ENCODE measurements at places on chromosomes 5 and 9. TPM values are rescaled to one million over a fixed set of nuclear protein-coding genes. Genes with fewer than 3 reads are reported as not detected.

Gene SPATA6L
- polyA plus RNA-seq, result 7.2 TPM

Gene PCDHAC2
- 2.4 TPM for polyA plus RNA-seq

Gene TAS2R1
- not detected for polyA plus RNA-seq

Gene IFNE
- polyA plus RNA-seq, result 1.8 TPM

Gene GALT
- polyA plus RNA-seq, result 83.9 TPM

Gene PCDHB2
- 1.7 TPM for polyA plus RNA-seq

Gene DMRT3
- not detected for polyA plus RNA-seq

Gene TAL2
- 0.58 TPM for polyA plus RNA-seq

Gene CD274
- 1.6 TPM for polyA plus RNA-seq

Gene TLX3
- polyA plus RNA-seq, result not detected

Gene MRPL36
- polyA plus RNA-seq, result 34.6 TPM

Gene LHX3
- not detected for polyA plus RNA-seq

Gene DOLK
- polyA plus RNA-seq, result 14.8 TPM

Gene NMUR2
- polyA plus RNA-seq, result 0.75 TPM

DNA sequence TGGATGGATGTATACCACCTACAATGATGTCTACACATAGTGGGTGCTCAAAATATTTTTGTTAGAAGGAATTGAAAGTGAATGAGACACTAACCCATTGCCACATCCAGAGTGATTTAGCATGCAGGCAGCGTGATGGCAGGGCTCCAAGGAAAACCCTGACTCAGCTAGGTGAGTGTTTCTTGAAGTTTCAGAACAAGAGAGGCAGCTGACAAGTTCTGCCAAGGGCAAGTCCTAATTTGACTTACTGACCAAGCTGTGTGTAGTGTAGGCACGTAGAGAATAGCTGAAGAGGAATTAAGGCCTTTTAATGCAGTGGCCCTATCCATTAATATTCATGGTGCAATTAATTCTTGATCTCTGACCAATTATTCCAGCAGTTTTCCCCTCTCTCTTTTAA, 107.8 kb upstream of the ATP10B start:
- no peak overlapping the region for H3K4me3 ChIP-seq
- no peak overlapping the region for H3K27ac ChIP-seq
- DNase-seq, result peak; percentile 49
- no peaks in the 10 kb centered on the region for H3K36me3 ChIP-seq

DNA sequence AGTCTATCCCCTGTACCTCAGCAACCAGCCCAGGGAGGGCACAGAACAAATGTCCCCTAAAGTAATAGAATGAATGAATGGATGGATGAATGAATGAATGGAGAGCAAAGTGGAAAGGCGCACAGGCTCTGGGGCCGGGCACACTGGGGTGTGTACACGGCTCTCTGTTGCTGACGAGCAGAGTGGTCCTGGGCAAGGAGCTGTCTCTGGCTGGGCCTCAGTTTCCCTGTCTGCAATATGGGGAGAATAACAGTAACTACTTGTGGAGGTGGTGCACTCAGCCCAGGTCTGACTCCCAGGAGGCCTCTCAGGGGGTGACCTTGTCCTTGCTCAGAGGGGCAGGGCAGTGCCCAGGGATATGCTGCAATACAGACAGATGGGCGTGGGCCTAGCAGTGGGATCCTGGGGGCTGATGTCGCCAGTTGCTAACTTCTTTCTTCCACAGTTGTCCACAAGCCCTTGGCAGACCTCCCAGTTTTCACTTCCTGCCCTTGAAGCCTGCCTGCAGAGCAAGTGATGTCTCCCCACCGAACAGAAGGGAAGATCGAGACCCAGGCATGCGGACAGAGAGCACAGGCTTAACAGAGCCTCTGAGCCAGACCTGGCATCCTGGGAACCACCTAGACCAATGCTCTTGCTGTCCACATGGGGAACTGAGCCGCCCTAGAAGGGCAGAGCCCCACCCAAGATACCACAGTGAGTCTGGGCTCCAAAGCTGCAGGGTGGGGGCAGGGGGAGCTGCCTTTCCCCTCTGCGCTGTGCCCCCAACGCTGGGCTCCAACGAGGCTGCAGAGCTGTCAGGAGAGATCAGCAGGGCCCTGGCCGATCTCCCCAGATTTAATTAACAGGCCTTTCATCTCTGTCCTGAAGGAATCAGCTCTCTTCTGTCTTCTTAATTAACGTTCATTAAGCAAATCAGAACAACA, 13.6 kb upstream of the LAMC3 start:
- H3K27ac ChIP-seq, result no peak overlapping the region
- peaks cover 3% of the 10 kb centered on the region for H3K4me1 ChIP-seq
- DNase-seq, result no peak
- peaks cover 40% of the 10 kb centered on the region for H3K27me3 ChIP-seq
- no peak overlapping the region for H3K4me3 ChIP-seq

GRCh38 chr9:126935630-126936029, 21.0 kb downstream of the RALGPS1 start:
- H3K27me3 ChIP-seq, result no peaks in the 10 kb centered on the region
- no peak overlapping the region for H3K27ac ChIP-seq
- DNase-seq, result no peak
- no peak overlapping the region for H3K4me3 ChIP-seq
- peaks cover 11% of the 10 kb centered on the region for H3K4me1 ChIP-seq
- H3K36me3 ChIP-seq, result peaks cover 4% of the 10 kb centered on the region

- H3K4me3 ChIP-seq, result no peak overlapping the region
- DNase-seq, result no peak
- H3K27ac ChIP-seq, result no peak overlapping the region
These were observed 440.4 kb downstream of the EFNA5 start for GRCh38 chr5:107230367-107230766.

GRCh38 chr9:96655198-96655851, at the start of gene PRXL2C:
Gene PRXL2C, minus strand, starts transcription at chr9:96655317. Its CDS starts 36 bp downstream, at chr9:96655281.
- H3K27me3 ChIP-seq, result no peaks in the 10 kb centered on the region
- no peaks in the 10 kb centered on the region for H3K4me1 ChIP-seq
- peaks cover 6% of the 10 kb centered on the region for H3K36me3 ChIP-seq

GRCh38 chr9:121141306-121141705, 60.4 kb downstream of the RAB14 start:
- H3K36me3 ChIP-seq, result peaks cover 61% of the 10 kb centered on the region
- H3K4me1 ChIP-seq, result no peaks in the 10 kb centered on the region
- H3K4me3 ChIP-seq, result no peak overlapping the region
- no peak for DNase-seq
- H3K27me3 ChIP-seq, result no peaks in the 10 kb centered on the region

DNA sequence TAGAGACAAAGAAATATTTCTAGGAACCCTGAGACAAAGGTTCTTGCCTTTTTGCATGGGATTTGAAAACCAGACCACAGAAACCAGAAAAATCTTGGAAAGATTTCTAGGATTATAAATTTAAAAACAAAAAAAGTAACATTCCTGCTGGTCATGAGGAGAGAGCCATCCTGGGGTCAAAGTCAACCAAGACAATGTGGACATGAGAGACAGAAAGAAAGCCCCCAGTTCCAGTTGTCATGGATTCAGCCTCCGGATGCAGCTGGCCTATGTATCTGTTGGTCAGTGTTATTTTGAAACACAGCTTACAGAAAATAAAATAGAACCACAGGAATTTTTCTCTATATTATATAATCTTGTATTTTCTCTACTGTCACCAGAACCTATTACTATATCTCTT, 24.4 kb upstream of the RGMB start:
- H3K4me3 ChIP-seq, result no peak overlapping the region
- no peaks in the 10 kb centered on the region for H3K4me1 ChIP-seq
- H3K27me3 ChIP-seq, result no peaks in the 10 kb centered on the region
- DNase-seq, result no peak
- H3K27ac ChIP-seq, result no peak overlapping the region

GRCh38 chr9:3912817-3913216, 387.0 kb upstream of the RFX3 start:
- H3K27me3 ChIP-seq, result no peaks in the 10 kb centered on the region
- no peak overlapping the region for H3K4me3 ChIP-seq
- DNase-seq, result no peak
- H3K27ac ChIP-seq, result no peak overlapping the region
- H3K4me1 ChIP-seq, result no peaks in the 10 kb centered on the region
- H3K36me3 ChIP-seq, result no peaks in the 10 kb centered on the region

DNA sequence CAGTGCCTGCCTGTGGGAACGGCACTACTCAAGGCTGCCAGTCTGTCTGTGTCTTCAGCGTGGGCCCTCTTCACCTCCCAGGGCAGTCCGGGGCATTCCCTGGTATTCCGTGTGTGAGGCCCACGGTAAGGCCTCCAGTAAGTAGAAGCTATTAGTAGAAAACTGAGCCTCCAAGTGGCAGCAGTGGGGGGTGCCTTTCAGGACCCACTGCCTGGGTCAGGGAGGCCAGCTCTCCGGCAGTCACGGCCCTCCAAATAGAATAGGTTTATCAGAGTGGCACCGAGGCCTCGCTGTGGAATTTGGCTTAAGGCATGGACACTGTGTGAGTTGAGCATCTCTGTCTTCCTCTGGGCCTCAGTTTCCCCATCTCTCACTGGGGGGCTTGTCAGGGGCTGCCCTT, 23.1 kb downstream of the ADAMTSL2 start:
- peaks cover 2% of the 10 kb centered on the region for H3K4me1 ChIP-seq
- no peaks in the 10 kb centered on the region for H3K27me3 ChIP-seq
- no peaks in the 10 kb centered on the region for H3K36me3 ChIP-seq
- DNase-seq, result no peak

DNA sequence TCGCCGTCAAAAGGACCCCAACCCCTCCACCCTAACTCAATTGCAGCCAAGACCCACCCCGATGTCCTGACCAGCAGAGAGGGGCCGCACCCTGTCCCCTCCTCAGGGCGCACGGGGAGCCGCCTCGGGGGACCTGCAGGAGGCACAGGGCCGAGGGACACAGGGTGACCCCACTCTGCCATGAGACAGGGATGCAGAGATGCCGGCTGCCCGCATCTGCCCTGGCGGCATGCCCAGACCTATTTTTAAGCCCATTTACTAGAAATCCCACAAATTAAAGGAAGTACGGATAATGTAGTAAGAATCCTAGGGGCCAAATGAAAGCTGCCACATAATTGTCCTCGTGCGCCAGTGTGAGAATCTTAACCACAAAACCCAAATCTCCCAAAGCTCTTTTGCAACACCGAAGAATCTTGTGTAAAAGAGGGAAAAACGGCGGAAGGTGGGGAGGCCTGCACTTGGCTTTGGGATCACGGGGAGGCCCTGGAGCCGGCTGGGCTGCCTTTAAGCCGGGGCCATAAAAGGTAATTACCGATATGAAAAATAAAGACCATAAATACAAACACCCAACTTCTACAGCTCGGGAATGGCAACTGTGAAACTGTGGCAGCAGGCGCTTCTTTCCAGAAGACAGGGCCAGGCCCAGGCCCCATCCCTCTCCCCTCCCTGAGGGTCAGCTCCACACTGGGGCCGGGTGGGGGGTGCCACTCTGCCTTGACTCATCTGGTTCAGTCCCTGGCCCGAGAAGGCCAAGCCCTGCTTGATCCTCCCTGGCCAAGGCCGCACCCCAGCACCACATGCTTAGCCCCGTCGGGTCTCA, 35.0 kb downstream of the NACC2 start:
- peak; percentile 65 for DNase-seq
- peaks cover 11% of the 10 kb centered on the region for H3K36me3 ChIP-seq
- no peak overlapping the region for H3K27ac ChIP-seq
- no peak overlapping the region for H3K4me3 ChIP-seq
- peaks cover 30% of the 10 kb centered on the region for H3K4me1 ChIP-seq

DNA sequence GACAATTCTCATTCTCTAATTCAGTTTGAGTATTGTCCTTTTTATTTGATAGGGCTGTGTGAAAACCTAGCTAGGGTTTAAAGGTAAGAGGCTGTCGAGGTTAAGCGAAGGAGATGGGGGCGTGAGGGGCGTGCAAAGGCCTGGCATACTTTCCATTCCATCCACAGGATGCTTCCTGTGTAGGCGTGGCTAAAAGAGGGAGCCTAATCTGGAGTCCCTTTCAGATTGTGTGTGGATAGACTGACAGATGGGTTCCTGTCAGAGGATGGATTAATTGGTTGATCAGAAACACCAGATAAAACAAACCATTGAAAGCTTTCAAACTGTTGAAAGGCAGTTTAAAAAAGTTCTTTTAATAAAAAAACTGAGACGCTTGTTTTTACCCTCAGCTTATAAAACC, 1.1 kb upstream of the ELL2 start:
- peak overlapping the region; percentile 86 for H3K27ac ChIP-seq
- peaks cover 4% of the 10 kb centered on the region for H3K36me3 ChIP-seq
- DNase-seq, result no peak
- H3K4me3 ChIP-seq, result peak overlapping the region; percentile 64

- H3K4me1 ChIP-seq, result no peaks in the 10 kb centered on the region
- H3K27me3 ChIP-seq, result no peaks in the 10 kb centered on the region
- no peak overlapping the region for H3K4me3 ChIP-seq
- no peaks in the 10 kb centered on the region for H3K36me3 ChIP-seq
- DNase-seq, result no peak
- no peak overlapping the region for H3K27ac ChIP-seq
These were observed 1701.8 kb downstream of the EFNA5 start for GRCh38 chr5:105968981-105969380.

GRCh38 chr9:108751369-108751768, 104.4 kb downstream of the ACTL7B start:
- no peak overlapping the region for H3K4me3 ChIP-seq
- H3K27me3 ChIP-seq, result no peaks in the 10 kb centered on the region
- H3K27ac ChIP-seq, result no peak overlapping the region
- H3K36me3 ChIP-seq, result no peaks in the 10 kb centered on the region

GRCh38 chr9:134966697-134967546, 49.2 kb upstream of the FCN1 start:
- DNase-seq, result no peak
- H3K27ac ChIP-seq, result no peak overlapping the region
- peaks cover 3% of the 10 kb centered on the region for H3K27me3 ChIP-seq
- H3K4me1 ChIP-seq, result no peaks in the 10 kb centered on the region

- H3K36me3 ChIP-seq, result no peaks in the 10 kb centered on the region
- H3K4me3 ChIP-seq, result no peak overlapping the region
- no peak overlapping the region for H3K27ac ChIP-seq
- DNase-seq, result no peak
- no peaks in the 10 kb centered on the region for H3K4me1 ChIP-seq
These were observed 290.2 kb downstream of the DMRT2 start for GRCh38 chr9:1340390-1340789.

- DNase-seq, result no peak
- no peaks in the 10 kb centered on the region for H3K27me3 ChIP-seq
- H3K36me3 ChIP-seq, result peaks cover 10% of the 10 kb centered on the region
- no peaks in the 10 kb centered on the region for H3K4me1 ChIP-seq
- no peak overlapping the region for H3K4me3 ChIP-seq
These were observed 95.7 kb downstream of the LPAR1 start for GRCh38 chr9:110942522-110942921.

DNA sequence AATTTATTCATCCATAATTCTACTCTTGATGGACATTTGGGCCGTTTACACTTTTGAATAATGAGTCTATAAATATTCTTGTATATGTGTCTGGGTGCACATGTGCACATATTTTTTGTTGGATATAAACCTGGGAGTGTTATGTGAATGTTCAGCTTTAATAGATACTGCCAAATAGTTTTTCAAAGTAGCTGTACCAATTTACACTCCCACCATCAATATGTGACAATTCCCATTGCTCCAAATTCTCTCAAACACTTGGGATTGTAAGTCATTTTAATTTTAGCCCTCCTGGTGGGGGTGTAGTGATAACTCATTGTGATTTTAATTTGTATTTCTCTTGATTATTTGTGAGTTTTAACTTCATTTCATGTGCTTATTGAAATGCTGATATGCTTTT, 114.9 kb downstream of the GRIA1 start:
- no peak for DNase-seq
- no peaks in the 10 kb centered on the region for H3K36me3 ChIP-seq
- H3K27ac ChIP-seq, result no peak overlapping the region
- H3K4me1 ChIP-seq, result no peaks in the 10 kb centered on the region
- no peaks in the 10 kb centered on the region for H3K27me3 ChIP-seq
- no peak overlapping the region for H3K4me3 ChIP-seq
